Tibial nerve (tissue), 4 donors: ENCODE measurements at places on chromosomes 3 and 15. TPM values are rescaled to one million over a fixed set of nuclear protein-coding genes. Genes with fewer than 3 reads are reported as not detected.

GRCh38 chr15:25701721-25702465 lies 161.2 kb downstream of the ATP10A start:
- no peak for DNase-seq

DNA sequence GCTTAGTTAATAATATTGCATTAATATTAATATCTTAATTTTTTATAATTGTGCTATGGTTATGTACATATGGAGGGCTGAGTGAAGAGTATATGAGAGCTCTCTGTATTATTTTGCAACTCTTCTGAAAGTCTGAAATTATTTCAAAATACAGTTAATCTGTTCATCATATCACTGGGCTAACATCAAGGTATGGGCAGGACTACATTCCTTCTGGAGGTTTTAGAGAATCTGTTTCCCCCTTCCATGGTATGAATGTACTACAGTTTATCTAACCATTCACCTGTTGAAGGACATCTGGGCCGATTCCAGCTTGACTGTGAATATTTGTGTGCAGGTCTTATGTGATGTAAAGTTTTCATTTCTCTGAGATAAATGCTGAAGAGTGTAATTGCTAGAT lies 5.1 kb downstream of the IL20RB start:
- DNase-seq: no peak

- DNase-seq: no peak
Observed at GRCh38 chr3:45992133-45992729, 3.4 kb downstream of the FYCO1 start.

- no peak for DNase-seq
Observed at GRCh38 chr3:197007296-197007940, 22.2 kb downstream of the MELTF start.

GRCh38 chr3:117719316-117719926 lies 1009.8 kb downstream of the TUSC7 start:
- no peak for DNase-seq

GRCh38 chr15:92705764-92706163 lies 50.2 kb upstream of the FAM174B start:
- no peak for DNase-seq

- no peak for DNase-seq
Observed at GRCh38 chr3:195761123-195761566, 40.4 kb downstream of the MUC20 start.

GRCh38 chr15:38189671-38190295 lies 62.9 kb upstream of the SPRED1 start:
- no peak for DNase-seq

GRCh38 chr3:170985304-170985703 lies 41.2 kb downstream of the SLC2A2 start:
- DNase-seq: no peak

GRCh38 chr15:73273181-73274002 lies 95.4 kb downstream of the HCN4 start:
- DNase-seq: peak; percentile 21

- no peak for DNase-seq
Observed at GRCh38 chr3:49181351-49181750, 10.0 kb downstream of the KLHDC8B start.

DNA sequence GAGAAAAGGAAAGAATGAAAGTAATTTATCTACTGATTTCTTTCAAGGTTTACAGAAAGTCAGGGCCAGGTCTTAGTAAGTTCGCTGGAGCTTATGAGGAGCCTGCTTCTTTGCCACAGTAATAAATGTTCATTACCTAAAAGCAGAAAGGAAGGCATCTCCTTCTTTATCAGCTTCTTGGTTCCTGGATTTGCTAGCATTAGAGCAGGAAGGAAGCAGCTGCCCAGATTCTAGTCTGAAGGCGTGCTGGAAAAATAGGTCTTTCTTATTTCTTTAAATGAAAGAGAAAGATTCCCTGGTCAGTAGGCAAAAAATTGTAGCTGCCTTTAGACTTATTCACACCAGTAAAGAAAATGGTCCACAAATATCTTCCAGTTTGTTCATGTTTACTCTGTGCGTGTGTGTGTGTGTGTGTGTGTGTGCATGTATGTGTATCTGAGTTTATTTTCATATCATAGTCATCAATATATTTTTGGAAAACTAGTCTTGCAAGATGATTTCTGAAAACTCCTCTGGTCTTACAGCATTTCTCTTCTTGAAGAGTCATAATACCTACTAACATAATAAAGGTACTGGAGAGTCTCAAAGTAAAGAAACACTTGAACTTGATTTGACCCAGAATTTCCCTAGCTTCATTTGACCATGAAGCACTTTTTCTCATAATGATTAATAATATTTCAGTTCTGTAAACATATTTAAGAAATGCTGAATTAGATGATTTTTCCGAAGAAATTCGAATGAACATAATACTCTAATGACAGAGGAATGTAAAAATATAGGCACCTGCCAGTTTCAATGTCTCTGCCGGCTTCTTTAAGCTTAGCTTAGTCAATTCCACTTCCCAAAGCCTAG lies 255.3 kb upstream of the ZPLD1 start:
- DNase-seq: no peak

- peak; percentile 19 for DNase-seq
Observed at GRCh38 chr3:161851941-161852566, 355.4 kb downstream of the OTOL1 start.

- DNase-seq: no peak
Observed at GRCh38 chr15:58520464-58520863, 88.7 kb downstream of the LIPC start.

DNA sequence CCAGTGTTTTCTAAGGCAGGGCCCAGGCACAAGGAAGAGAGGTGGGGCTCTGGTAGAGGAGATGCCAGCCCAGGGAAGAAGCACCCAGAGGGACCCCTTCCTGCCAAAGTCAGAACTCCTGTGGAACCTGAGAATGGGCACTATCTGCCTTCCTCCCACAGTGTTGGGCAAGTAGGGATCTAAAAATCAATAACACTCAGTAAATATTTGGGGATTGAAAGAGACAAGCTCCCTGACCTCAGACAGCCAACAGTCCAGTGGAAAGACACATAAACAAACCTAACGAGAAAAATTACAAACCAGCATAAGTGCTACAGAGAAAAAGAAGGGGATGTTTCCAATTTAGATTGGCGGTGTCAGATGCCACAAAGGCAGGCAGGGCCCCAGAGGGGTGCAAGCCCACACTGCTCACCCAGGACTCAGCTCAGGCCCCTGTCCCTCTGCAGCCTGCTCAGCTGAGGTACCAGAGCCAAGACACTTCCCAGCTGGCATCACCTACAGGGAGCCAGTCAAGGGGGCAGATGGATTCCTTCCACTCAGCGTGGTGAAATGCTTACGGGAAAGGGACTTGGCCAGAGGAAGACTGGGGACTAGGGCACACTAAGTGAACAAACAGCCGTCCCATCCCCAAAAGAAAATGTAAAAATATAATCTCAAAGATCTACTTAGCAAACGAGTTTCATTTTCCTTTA lies 15.9 kb downstream of the ADCY5 start:
- no peak for DNase-seq

GRCh38 chr15:79099692-79100091 lies 9.1 kb upstream of the RASGRF1 start:
- DNase-seq: no peak

GRCh38 chr3:72738752-72739530 lies 109.3 kb downstream of the SHQ1 start:
- no peak for DNase-seq

GRCh38 chr3:141057436-141057835 lies 6.3 kb downstream of the SPSB4 start:
- no peak for DNase-seq

DNA sequence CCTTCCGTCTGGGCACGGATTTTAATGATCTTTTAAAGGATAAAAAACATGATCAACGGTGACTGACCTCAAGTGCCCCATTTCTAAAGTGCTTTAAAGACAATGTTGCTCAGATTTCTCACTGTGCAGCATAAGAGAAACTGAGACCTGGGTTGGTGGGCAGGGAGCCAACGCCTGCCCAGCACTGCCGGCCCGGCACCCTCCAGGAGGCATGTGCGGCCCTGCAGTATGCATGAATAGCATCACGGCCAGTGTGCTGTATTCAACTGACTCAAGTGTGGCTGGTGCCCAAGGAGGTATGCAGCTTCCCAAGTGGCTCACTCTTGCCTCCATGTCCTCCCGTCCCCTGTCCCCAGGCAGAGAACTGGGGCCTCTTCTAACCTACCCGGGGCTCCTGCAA lies 30.3 kb downstream of the SEC61A1 start:
- DNase-seq: no peak

GRCh38 chr3:4467522-4467867 lies 426 bp upstream of the SUMF1 start:
- no peak for DNase-seq

DNA sequence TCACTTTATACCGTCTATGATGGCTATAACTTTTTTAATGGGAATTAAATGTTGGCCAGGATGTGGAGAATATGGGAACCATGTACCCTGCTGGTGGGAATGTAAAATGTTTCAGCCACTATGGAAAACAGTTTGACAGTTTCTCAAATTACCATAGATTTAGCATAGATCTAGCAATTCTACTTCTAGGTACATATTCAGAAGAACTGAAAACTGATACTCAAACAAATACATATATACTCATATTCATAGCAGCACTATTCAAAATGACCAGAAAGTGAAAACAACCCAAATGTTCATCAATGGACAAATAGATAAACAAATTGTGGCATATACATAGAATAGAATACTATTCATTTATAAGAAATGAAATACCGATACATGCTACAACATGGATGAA lies 539.4 kb downstream of the IGSF11 start:
- no peak for DNase-seq

- DNase-seq: no peak
Observed at GRCh38 chr3:55164191-55164590, 236.3 kb upstream of the LRTM1 start.

DNA sequence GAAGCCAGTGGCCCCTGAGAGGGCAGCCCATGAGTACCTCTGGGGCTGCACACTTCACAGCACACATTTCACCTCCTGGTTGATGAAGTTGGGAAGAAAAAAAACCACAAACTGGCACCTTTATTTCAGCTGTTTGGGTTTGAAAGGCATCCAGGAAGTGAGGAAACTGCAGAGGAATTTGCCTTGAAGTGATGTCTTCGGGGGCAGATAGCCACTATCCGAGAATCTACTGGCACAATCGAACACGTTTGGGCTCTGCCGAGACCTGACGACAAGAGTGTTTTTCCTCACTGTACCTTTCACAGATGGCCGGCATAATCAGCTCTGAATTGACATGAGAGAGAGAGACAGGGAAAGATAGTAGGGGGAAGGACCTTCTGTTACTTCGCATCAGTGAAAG lies 59.7 kb downstream of the LRIG1 start:
- no peak for DNase-seq

- no peak for DNase-seq
Observed at GRCh38 chr3:49609815-49610214, 55.5 kb downstream of the BSN start.

- no peak for DNase-seq
Observed at GRCh38 chr3:45174234-45174633, 28.1 kb upstream of the CDCP1 start.

- DNase-seq: peak; percentile 75
Observed at GRCh38 chr3:129602730-129603560, 3.5 kb downstream of the PLXND1 start.

DNA sequence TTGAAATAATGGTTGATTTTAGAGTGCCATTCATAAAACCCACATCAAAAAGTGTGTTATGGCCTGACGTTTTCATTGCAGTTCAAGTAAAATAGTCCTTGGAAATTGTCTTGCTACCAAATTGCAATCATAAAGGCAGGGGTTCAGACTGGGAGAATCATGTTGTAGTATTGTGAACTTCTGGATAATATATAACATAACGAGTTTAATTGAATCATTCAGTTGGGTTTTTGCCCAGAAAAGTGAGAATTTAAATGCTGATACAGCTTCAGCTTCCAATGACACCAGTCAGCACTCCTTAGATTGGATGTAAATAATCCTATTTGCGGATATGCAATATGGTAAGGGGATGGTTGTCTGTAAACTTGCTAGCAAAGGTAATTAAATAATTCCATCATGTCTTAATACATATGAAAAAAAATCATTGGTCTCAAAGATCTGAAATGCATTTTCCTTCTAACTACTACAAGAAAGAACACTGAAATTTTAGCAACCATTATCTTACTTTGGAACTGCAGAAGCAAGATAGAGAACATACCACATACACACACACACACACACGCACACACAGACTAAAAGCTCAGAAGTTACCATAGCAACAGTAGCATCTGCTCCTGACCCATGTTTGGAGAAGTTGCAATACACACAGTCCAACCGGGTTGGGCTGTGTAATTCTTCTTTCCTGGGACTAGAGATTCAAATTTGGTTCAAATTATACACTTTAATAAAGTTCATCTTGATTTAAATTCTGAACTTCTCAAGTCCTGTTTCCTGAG lies 686.2 kb upstream of the NR2F2 start:
- no peak for DNase-seq

GRCh38 chr3:170414202-170414663 lies 4.4 kb upstream of the CLDN11 start:
- no peak for DNase-seq

GRCh38 chr3:17481116-17481515 lies 261.3 kb downstream of the TBC1D5 start:
- DNase-seq: no peak

- no peak for DNase-seq
Observed at GRCh38 chr15:88606070-88606794, 14.9 kb upstream of the AEN start.

DNA sequence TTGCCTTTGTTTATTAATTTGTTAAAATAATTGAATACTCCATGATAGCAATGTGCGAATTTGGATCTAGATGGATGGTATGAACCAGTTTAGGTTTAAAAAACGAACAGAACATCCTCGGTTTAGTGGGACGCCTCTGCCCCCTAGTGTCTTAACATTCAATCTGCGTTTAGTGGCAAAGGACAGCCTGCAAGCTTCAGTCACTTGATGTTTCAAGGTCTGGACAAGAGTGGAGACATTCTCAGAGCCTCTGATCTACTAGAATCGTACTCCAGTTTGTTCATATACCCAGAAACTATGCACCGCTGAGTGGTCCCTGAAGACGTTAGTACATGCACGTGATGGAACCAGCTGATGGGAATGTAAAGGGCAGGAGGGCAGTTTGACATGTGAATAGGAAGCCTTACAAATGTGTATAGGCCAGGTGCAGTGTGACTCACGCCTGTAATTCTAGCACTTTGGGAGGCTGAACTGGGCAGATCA lies 17.8 kb upstream of the ATP13A4 start:
- no peak for DNase-seq

GRCh38 chr3:3765661-3766060 lies 33.6 kb upstream of the LRRN1 start:
- no peak for DNase-seq

DNA sequence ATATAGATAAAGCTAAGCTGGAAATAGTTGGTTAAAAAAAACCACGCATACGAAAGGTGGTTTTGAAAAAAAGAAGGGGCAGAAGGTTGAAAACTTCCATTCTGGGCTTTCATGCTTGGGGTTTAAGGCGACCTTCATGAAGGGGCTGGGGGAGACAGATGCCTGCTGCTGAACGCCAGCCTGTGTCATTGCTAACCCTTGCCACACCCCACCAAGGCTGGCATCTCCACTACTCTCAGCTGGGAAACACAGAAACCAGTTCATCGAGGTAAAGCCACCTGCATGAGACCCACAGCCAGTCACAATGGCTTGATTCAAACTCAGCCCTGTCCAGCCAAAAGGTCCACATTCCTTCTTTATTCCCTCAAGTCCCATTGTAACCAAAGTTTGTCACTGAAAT lies 78.7 kb downstream of the ADAMTS17 start:
- DNase-seq: no peak

Gene COLQ
- total RNA-seq: 10.2 TPM

Gene MAN2C1
- 781 TPM for total RNA-seq

Gene FBXO40
- not detected for total RNA-seq

Gene CPNE9
- total RNA-seq: not detected

Gene RYR3
- total RNA-seq: 4.4 TPM

Gene TGFBR2
- 406 TPM for total RNA-seq

Gene LMCD1
- total RNA-seq: 90.9 TPM

Gene CHRD
- 29.7 TPM for total RNA-seq

Gene SCN11A
- total RNA-seq: 0.87 TPM

Gene OIP5
- total RNA-seq: 1.7 TPM

Gene POLR2M
- 32.7 TPM for total RNA-seq
